ENCODE measurements at places on chromosomes 13 and 19.

GRCh38 chr13:75151081-75151643 is 330.8 kb downstream of the TBC1D4 start:
- DNase-seq: no peak

DNA sequence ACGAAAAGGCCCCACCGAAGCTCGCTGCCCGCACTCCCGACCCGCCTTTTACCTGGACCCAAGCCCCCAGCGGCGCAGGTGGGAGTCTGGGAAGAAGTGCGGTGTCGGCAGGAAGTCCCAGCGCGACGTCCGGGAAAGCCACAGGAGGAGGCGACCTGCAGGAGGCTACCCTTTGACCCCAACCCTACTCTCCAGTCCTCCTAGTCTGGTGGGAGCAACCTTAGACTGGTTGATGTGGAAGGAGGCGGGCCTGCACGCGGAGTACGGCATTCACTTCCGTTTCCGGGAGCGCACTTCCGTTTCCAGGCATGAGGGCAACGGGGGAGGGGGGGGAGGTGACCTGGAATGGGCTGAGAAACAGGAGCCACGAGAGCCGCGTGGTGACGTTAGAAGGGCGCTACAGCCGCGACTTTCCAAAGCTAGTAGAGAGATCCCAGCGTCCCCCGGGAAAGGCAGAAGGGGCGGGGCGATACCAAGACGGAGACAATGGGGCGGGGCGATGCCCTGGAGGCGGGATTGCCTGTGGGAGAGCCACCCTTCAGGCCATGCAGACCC is 28.5 kb downstream of the ZNF266 start:
- peak; percentile 57 for DNase-seq

DNA sequence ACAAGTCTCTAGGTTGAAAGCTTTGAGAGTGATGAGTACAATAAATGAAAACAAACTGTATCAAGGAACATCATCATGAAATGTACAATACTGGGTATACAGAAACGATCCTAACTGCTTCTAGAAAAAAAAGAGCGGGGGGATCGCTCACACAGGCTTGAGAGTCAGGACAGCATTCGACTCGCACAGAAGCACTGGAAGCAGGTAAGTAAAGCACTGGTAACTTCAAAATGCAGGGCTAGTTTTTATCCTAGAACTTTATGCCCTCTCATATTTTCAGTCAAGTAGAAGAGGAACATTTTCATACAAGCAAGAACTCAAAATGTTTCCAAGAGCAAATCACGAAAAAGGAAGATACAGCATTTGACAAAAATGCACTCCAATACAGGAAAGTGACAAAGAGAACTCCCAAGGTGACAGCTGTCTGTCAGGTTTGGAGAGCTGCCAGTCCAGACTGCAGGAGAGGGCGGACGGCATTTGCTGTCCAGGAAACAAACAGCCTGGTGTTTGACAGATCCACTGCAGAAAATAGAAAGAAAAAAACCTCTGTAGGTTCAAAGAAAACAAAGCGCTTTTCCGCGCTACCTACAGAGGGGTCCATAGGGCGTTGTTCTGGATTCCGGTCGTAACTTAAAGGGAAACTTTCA is 58.2 kb upstream of the XPO4 start:
- no peak for DNase-seq

DNA sequence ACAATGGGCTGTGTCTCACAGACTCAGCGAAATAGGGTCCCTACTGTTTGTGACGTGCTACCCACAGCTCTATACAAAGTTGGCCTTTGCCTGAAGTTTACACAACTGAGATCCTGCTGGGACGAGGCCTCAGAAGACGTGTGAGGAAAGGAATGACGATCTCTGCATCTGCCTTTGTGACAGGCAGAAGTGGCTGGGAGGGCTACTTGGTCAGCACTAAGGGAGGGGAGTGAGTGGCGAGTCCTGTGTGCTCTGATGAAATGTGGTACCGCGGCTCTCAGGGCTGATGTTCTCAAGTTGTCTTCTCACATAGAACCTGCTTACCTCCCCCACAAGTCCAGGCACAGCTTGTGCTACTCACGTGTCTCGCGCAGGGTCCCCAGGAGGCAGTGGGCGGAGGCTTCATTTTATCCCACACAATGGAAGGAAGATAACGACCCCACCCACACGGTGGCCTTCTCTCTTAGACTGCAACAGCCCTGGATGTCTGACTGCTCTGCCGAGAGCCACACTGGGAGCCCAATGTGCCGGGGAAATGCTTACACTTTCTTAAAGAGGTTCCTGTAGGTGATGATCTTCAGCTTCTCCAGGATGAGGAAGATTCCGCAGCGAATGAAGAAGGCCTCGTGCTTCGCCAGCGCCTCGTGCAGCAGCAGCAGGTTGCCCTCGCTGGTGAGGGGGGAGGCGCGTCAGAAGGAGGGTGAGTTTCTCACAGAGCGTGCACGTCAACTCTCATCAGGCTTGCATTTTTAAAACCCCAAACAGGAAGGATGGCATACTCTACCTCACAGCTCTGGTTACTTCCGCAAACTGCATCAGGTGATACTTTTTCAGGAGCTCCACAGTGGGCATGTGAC is 21.2 kb downstream of the PROZ start:
- DNase-seq: no peak

GRCh38 chr19:31616031-31616430 is 266.8 kb upstream of the TSHZ3 start:
- DNase-seq: no peak

- DNase-seq: no peak
These were observed 35.5 kb downstream of the CBY2 start for GRCh38 chr13:45737571-45738017.

- no peak for DNase-seq
These were observed 188.2 kb downstream of the KCNRG start for GRCh38 chr13:50203256-50203941.

DNA sequence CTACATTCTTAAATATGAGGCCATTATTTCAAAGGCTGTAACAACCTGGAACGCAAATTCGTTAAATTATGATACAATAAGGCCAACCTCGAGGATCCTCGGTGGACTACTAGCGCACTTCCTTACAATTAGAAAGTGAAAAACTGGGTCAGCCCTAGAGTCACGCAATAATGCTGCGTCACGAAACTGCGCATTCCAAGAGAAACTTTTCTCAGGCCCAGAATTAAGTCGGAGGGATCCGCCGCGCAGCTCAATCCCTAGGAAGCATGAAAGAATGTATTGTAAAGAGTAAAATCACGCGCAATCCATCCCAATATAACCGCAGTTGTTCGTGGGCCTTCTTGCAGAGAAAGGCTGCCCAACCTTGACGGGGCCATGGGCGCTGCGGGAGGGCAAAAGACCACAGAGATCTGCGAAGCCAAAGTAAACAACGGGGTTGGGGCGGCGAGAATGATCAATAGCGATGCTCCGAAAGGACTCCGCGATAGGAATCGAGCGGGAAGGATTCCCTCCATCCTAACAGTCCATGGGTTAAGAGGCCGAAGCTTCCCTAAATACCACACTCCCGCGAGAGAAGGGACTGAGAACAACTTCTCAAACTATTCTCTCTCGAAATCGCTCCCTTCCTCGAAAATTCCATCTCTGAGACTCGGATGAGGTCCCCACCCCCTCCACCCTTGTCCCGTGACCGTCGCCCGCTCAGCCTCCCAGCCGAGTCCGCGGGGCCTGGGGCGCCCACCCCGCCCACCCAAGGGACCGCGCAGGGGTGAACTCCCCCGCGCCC is 564 bp downstream of the SPART start:
- DNase-seq: peak; percentile 46

DNA sequence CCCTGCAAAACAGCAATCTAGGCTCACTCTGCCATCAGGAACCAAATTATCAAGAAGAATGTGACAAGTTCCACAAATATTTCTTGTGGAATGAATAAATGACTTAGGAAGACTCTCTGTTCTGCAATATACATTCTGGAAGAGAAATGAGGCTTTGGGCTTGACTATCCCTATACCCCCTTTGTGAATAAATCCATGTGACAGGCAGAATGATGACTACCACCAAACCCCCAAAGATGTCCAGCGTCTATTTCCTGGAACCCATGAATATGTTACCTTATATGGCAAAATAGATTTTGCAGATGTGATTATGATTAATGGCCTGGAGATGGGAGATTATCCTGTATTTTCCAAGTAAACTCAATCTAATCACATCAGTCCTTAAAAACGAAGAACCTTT is 139.3 kb downstream of the ENOX1 start:
- DNase-seq: no peak

DNA sequence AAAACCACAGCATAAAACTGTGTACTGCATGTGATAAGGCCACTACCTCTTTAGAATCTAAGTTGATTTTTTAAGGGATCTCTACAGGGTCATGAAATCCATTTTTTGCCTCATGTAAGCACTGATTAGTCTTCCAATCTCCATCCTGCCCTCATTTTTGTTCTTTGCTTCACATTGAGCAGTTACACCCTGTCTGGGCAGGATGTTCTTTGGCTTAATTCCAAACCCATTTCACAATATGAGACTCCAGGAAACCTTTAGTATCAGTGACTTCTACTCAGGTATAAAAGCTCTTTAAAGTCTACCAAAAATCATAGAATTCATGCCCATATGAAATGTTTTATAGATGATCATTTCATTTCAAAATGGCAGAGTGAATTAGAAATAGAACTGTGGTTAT is 592.6 kb downstream of the TBC1D4 start:
- no peak for DNase-seq

DNA sequence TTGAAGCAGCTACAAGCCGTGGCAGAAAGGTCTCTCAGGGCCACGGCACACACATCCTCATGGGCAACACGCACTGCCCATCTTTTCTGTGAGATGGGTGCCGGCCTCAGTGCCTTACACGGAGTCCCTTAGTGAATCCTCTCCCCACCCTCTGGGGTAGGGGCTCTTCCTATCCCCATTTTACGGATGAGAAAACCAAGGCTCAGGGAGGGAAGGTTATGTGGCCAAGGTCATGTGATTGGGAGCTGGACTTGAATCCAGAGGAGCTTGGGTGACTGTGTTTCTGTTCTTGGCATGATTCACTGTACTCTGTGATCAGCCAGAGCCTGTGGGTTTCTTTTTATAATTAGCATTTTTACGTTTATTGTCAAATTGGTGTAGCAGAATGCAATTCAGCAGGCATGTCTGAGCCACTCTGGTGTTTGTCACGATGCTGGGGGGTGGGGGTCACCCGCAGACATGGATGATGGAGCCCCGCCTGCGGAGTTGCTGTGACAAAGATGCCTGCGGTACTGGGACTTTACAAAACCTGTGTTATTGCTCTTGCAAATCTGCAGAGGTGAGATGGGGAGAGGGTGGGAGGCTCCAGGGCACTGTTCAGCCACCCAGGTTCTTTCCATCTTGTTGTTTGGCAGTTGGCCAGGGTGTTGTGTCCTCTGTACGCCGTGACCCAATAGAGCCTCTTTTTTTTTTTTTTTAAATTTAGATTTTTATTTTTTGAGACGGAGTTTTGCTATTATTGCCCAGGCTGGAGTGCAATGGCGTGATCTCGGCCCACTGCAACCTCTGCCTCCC is 4.5 kb downstream of the SCN1B start:
- no peak for DNase-seq

- DNase-seq: no peak
These were observed 961.2 kb upstream of the SPRY2 start for GRCh38 chr13:81302125-81302524.

GRCh38 chr19:53101518-53101917 is 1.7 kb downstream of the ZNF160 start:
- DNase-seq: no peak

DNA sequence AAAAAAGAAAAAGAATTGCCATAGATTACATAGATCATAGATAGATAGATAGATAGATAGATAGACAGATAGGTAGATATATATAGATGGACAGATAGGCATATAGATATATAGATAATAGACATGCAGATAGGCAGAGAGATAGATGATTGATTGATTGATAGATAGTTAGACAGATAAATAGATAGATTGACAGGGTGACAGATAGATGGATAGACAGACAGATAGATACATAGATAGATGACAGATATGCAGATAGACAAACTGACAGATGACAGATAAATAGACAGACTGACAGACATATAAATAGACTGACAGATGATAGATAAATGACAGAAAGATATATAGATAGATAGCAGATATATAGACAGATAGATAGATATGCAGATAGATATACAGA is 474.0 kb downstream of the IRS2 start:
- no peak for DNase-seq

GRCh38 chr19:54124393-54124792 is 8.8 kb downstream of the PRPF31 start:
- DNase-seq: no peak

DNA sequence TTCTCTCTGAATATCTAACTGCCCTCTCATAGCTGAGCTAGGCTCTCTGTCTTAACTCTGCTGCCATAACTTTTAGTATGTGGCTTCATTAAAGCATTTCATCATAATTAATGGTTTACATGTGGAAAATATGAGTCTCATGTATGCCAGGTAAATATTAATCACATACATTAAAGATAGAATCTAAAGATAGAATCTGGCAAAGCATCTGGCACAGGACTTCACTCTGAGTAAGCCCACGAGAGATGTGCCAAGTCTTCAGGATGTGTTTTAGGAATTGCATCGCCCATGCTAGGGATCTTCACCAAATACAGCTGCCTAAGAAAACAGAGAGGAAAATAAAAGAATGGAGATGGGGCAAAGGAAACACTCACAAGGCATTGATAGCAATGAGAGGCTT is 285.8 kb downstream of the DIAPH3 start:
- no peak for DNase-seq

DNA sequence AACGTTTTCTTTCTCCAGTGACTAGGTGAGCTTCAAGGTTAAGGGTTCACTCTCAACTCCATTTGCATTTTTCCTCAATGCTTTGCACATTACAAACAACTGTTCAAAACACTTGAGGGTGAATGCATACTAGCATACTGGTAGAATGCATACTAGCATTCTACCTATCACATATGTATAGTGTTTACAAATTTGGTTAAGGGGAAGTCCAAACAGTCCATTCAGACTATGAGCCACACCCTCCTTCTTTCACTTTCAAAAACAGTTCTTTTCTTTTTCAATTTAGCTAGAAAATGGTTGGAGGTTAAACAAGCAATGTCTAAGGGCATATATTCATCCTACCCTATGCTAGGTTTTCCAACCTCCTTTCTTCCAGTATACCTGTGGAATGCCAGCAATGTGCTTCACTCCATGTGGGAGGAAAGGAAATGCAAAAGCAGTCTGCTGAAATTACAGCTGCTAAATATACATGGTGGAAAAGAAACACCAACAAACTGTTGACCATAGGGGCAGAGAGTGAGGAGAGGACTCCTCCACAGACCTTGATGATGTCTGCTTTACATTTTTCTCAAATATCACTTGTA is 102.6 kb downstream of the DOCK9 start:
- DNase-seq: no peak
